Umbilical cord (tissue), 2 donors: ENCODE measurements at places on chromosomes 2 and 18.

GRCh38 chr2:71813807-71814470 lies 333.7 kb downstream of the CYP26B1 start:
- no peak for DNase-seq

DNA sequence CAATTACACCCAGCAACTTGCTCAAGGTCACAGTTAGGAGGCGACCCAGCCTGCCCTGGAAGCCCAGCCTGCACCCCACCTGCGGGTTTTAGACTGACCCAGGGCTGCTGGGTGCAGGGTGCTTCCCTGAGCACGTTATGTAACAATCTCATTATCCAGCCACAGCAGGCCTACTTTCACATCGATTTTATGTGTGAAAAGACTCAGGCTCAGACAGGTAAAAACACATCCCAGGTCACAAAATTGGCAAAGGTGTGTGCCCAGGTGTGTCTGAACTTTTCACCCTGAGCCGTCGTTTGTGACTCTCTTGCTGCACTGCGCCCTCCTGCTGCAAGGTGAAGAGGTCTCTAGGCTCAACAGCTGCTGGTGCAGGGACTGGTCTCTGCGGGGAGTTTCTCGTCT lies 668.2 kb upstream of the HS6ST1 start:
- no peak for DNase-seq

GRCh38 chr2:48896870-48897269 lies 141.3 kb upstream of the LHCGR start:
- DNase-seq = no peak

- DNase-seq = peak; percentile 80
Measured at GRCh38 chr2:26670171-26670570, 22.4 kb upstream of the KCNK3 start.

DNA sequence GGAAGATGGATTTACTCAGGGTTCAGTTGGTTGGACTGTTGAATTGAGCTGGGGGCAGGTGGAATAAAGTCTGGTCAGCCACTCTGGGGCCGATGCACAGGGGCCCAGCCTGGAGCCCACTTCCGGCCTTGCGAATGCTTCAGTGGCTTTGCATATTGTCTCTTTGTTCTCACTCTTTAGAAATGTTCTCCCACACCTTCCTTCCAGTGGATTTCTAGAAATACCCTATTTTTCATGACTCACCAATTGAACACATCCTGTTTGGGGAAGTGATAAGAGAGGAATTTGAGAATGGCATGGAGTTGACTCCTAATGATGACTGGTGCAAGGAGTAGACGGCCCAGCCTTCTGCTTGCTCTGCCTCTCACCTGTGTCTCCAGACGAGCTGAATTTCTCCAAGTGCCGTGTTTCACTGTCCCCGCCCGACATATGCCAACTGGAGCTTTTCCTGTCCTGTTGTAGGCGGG lies 28.1 kb downstream of the ASAP2 start:
- peak; percentile 59 for DNase-seq

DNA sequence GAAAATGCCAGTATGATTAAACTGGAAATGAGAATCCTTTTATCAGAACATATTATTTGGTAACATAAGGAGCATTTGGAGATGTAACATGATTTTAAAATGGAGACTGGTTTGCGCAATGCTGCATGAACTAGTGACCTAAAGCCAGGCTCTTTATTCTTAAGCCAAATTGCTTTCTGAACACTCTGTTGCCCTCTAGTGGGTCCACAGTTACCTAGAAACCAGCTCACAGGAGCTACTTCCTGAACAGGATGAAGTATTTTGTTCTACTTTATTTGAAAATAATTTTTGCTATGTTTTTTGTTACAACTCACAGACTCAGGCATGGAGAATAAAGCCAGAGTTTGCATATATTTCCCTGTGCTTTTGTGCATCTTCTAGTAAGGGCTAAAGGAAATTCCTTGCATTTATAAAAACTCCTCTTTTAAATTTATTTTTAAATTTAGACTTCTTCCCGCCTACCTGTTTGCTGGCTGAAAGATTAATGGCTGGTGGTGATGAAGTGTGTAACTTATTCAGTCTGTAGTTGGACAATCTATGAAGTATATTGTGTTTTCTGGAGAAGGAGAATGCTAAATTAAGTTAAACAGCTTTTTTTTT lies 146.7 kb downstream of the PARD3B start:
- peak; percentile 92 for DNase-seq

DNA sequence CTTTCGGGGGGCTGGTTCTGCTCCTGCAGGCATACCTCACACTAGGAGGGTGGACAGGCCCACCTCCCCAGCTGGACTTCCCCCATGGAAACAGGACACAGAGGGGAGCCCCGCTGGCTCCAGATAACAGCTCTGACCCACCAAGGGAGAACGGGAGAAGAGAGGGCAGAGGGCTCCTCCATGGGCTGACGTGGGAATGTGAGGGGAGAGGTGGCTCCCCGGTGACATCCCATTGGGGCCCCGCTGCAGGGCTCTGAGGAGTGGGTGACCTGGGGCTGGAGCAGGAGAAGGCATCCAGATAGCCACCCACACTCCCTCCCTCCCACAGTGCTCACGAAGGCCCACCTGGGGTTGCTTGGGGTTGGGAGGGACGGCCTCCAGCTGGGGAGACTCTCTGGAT lies 45.9 kb downstream of the FBLN7 start:
- DNase-seq = no peak

DNA sequence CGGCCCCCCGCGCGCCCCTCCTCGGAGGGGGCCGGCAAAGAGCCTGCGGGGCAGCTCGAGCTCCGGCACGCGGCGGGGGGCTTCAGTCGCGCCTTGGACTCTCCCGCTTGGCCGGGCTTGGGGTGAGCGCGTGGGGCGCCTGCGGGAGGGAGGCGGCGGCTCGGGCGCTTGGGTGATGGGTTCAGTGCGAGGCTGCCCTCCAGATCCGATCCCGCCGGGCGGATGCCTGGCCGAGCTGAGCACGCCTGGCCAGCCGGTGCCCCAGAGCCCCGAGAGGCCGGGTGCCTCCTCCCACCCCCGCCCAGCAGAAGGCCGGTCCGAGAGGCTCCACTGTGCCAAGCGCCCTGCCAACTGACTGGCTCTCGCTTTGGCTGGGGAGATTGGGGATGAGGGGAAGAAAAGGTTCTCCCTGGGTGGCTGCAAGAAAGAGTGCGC lies 273 bp upstream of the NXPH2 start:
- peak; percentile 20 for DNase-seq

GRCh38 chr2:223797811-223798721 lies 39.3 kb downstream of the AP1S3 start:
- peak; percentile 71 for DNase-seq

- no peak for DNase-seq
Measured at GRCh38 chr18:70019136-70019535, 71.5 kb upstream of the CD226 start.

DNA sequence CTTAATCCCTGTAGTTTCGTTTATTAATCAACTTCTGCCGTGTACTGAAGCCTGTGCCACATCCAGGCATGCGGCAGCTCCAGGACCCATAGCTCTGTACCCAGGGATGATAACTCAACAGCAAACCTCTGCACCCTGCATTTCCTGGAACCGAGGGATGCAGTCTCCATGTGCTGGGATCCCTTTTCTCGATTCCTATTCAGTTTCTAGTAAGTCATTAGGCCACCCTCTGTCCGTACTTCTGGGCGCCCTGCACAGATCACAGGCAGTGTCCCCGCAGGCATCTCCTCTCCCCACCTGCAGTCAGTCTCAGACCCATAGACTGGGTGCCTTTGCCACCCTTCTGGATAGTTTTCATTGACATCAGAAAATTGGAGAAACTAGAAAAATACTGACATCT lies 18.8 kb downstream of the TMEM18 start:
- no peak for DNase-seq

DNA sequence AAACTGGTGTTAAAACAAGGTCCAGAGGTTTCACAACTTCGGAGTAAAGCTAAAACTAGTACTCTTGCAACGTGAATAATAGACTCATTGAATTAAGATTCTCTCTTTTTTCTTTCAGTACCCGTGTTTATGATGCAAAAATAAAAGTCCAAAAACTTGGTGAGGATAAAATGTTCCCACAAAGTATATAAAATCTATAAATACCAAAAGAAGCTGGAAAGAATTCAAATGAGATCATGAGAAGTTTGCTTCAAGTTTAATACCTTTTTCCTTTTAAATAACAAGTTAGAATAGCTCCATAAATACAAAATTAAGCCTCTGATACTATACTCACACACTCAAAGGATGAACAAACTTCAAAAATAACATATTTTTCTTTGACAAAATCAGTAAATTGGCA lies 34.0 kb downstream of the METTL4 start:
- DNase-seq = peak; percentile 72

DNA sequence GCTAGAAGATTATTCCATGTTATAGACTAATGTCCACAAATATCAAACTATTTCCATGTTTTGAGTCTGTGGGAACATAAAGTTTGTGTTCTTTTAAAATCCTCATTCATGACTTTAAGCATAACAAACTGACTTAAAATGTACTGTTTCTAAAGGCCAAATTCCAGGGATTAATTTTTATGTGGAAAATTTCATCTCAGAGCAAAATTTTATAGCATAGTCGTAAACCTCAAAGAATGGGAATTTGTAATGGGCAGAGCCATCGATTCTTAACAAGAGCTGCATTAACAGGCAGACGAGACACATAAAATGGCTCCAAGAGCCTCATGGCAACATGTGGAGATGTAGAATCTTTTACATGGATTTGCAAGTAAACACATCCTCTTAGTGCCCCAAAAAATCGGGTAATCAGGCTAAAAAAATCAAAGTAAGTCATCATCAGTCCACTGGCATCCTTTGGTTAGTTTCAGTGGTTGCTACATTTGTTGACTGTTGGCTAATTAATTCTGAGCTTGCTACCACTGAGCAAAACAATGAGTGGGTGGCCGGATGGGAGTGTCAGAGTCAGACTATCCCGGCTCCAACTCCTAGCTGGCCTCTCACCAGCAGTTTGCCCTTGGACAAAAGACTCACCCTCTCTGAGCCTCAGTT lies 119.6 kb downstream of the FAM210A start:
- peak; percentile 94 for DNase-seq

DNA sequence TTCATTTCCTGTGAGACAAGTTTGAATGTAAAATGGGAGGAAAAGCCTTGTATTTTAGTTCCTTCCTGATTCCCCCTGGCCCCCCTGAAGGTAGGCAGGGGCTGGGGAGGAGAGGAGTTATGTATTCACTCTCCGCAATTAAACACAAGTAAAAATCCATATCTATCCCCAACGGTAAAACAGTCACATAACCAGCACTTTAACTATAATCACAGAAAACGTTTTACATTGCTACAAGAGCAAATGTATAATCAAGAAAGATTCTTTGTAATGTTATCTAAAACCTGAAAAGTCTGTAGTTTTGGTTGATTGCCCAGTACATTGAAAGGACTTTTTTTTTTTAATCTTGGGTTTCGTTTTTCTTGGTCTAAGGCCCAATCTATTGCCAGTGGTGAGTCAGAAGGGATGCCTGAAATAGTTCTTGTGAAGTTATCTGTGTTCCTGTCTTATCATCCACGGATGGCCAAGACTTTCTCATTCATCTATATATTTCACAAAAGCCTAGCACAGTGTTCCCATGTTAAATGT lies 34.5 kb upstream of the CCNYL1 start:
- peak; percentile 90 for DNase-seq

DNA sequence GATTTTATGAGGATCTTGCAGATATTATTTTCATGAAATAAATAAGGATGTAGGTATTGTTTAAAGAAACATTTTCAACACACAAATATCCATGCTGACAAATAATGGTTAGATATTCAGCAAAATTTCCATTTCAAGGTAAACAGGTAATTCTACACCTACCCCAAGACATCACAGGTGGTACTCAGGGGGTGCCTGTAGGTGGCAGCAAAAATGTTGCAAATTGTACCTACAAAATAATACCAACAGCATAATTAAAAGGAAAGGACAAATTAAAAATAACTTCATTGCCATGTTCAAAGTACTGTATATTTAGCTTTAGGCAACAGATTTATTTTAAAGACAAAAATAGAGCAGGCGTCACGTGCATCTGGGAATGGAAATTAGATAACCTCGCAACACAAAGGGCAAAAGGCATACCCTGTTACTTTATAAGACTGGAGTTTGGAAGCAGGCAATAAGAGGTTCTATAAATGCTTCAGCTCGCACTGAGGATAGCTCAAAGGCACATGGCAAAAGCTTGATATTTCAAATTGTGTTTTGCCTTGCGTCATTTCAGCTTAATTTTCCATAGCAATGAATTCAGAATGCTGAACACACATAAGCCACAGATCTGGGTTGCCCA lies 630.5 kb downstream of the TDRD15 start:
- DNase-seq = no peak

GRCh38 chr2:177633910-177634294 lies 241.3 kb downstream of the AGPS start:
- no peak for DNase-seq

DNA sequence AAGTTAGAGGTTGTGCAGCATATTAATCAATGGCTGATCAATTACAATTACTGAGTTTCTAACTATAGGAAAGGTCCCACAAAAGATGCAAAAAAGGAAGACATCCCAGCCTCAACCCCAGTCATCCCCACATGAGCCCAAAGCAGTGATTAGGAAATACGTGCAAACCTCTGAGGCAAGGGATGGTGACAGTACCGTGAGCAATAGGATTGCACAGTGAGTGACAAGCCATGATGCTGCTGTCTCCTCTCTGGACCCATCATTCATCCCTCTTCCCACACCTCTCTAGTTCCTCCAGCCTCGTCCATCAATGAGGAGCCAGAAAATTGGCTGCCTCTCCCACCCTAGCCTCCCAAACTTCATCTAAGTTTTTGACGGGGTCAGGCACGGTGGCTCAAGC lies 4.0 kb upstream of the SLC11A1 start:
- DNase-seq = no peak

GRCh38 chr2:71640489-71640888 lies 187.1 kb downstream of the DYSF start:
- no peak for DNase-seq

- no peak for DNase-seq
Measured at GRCh38 chr2:218357236-218358177, 850 bp downstream of the CATIP start.

GRCh38 chr18:43314941-43315340 lies 37.7 kb upstream of the SYT4 start:
- no peak for DNase-seq

DNA sequence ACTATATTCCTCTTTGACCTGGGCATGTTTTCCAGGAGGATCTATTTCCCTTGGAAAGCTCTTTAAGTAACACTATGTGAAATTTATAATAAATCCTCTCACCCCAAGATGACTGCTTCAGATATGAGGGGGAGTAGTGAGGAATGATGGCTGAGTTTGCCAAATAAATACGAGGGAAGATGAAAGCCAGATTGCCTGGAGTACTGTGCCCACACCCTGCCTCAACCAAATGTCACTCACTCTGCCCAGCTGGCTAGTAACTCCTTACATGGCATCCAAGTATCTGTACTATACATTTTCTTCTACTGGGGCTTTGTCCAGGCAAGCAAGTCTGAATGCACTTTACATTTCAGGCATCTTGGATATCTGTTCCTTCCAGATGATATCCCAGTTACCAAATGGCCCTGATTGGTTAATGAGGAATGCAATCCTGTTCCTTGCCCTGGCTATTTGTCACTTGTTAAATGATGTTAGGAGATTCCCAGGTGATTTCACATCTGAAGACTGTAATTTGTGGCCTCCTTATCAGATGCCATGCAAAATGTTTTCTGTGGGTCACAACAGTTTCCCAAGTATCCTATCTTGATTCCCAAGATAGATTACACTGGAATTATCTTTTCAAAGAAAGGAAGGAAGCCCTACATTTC lies 191.8 kb downstream of the IKZF2 start:
- DNase-seq = no peak
